KG1 (cell line): ENCODE measurements at places on chromosomes 12 and 14.

DNA sequence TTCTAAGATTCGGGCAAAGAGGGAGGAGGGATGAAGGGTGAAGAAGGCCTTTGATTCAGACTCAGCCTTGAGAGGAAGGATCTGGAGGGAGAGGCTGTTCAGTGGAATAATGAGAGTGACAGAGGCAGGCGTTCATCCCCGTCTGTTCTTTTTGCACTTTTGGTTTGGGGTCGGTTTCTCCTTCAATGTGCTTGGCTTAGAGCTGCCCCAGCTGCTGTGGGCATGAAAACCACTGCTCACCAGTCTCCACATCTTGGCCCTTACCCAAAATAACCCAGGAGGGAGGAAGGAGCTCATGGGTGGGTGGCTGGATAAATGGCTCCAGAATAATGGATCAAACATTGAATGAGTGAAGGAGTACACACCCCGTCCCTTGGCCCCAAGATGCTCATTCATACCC lies 261.7 kb upstream of the FKBP4 start:
- DNase-seq = no peak

GRCh38 chr12:117069926-117070900 lies 29.0 kb downstream of the TESC start:
- DNase-seq = peak; percentile 80

- no peak for DNase-seq
Measured at GRCh38 chr14:64569138-64569631, 19.4 kb downstream of the PPP1R36 start.

- no peak for DNase-seq
Measured at GRCh38 chr12:42904683-42905418, 315.3 kb upstream of the PRICKLE1 start.

- no peak for DNase-seq
Measured at GRCh38 chr14:24172871-24173281, 996 bp downstream of the REC8 start.

DNA sequence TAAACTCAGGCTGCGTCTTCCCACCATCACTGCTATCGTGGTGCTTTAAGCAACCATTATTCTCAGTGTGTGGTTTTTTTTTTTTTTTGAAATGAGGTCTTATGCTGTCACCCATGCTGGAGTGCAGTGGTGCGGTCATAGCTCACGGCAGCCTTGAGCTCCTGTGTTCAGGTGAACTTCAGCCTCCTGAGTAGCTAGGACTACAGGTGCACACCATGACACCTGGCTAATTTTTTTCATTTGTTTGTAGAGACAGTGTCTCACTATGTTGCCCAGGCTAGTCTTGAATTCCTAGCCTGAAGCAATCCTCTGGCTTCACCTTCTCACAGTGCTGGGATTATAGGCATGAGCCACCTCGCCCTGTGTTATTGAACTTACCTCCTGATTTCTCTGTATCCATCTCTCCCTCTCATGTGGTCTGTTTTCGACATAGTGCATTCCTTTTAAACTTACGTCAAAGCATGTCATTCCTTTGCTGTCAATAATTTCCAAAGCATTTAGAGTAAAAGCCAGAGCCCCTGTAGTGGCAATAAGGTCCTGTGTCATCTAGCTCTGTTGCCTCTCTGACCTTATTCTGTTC lies 255.5 kb downstream of the SNAPC1 start:
- DNase-seq = no peak

DNA sequence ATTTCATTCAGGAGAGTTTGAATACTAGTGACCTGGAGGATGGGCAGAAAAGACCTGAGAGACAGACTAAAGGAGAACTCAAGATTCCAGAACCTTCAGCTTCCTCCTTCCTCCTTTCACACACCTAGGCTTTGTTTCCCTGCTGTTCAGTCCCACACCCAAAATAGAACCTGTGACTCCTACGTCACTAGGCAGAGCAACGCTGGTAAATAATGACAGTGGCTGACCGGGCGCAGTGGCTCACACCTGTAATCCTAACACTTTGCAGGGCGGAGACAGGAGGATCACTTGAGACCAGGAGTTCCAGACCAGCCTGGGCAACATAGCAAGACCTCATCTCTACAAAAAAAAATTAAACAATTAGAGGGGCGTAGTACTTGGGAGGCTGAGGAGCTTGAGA lies 166.4 kb upstream of the FKBP4 start:
- DNase-seq = no peak

DNA sequence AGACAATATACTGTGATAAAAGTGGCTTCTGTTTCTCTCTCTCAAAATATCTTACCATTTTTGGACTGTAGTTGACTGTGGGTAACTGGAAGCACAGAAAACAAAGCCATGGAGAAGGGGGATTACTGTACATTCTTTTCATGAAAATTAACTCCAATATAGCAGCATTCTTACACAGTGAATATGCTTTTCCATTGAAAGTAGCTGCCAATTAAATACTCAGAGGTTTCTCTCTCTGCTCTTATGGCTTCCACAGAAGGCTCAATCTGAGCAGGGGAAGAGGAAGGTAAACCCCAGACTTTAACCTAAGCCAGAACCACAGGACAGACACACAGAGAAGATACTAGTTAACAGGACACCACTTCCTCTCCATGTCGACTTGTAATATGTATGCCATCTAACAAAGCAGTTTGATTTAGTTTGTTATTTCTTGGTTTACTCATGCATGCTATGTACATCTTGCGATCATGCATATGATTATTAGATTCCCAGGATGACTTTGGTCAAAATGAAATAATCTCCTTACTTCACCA lies 150.2 kb downstream of the SSPN start:
- DNase-seq = peak; percentile 71

DNA sequence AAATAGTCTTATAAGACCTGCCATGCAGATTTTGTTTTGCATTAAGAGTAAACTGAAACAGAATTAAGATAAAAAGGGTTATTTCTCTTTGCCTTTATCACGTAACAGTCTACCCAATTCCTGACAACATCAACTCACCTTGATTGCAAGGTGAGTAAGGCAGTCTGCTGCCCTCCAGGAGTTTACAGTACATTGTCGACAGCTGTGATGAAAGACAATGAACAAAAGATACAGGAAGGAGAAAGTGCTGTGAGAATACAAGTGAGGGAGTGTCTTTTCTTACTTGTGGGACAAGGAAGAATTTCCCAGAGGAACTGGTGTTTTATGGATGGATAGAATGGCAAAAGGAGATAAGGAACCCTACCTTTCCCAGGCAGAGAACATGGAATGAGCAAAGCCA lies 101.0 kb downstream of the RTN1 start:
- DNase-seq = no peak

DNA sequence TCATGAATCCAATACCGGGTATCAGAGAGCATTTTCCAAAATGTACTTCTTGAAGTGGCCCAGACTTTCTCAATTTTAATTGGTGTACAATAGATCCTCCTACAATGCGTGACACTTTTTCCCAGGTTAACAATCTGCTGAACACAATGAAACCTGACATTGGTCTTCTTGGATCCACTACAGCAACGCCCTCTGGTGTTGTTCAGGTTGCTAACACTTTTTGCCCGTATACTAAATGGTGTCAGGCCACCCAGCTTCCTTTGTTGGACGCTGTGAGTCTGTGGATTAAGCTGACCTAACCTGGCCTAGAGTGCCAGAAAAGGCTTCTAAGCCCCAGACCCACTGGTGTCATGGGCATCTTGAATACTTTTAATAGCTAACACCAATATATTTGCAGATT lies 89.2 kb downstream of the KCNK10 start:
- DNase-seq = no peak

DNA sequence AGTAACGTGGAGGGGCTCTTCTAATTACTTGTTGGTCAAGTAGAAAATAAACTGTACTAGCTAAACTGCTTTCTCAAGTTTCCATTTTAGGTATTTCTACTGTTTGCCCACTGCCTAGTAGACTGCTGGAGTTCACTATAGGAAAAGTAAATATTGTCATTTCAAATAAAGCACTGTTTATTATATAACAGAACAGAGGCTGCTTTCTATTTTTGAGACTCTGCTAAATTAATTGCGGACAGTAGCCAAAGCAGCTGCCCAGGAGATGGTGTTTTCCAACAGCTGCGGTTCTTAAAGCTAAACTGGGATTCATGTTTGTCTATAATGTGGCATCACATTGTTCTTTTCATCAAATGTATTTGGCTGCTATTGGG lies 15.9 kb upstream of the SIX1 start:
- DNase-seq = no peak

- DNase-seq = peak; percentile 33
Measured at GRCh38 chr12:113416091-113416754, 6.0 kb upstream of the SDSL start.

- no peak for DNase-seq
Measured at GRCh38 chr14:95070748-95071435, 86.4 kb downstream of the DICER1 start.

DNA sequence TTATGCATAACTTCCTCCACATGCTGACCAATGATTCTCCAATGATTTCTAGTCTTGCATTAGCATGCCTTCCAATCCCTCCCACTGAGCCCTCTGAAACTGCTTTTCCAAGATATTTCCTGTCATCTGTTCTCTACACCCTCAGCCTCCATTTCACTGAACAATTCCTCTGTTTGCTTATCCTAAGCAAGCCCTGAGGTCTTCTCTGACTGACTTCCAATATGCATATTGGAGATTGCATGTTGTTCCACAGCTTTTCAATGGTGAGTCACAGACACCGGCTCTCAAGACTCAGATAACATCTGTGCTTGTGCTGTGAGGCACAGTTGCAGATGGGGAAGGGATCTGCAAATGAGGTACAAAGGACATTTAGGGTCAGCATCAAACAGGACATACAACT lies 141.0 kb downstream of the SLC16A7 start:
- no peak for DNase-seq

DNA sequence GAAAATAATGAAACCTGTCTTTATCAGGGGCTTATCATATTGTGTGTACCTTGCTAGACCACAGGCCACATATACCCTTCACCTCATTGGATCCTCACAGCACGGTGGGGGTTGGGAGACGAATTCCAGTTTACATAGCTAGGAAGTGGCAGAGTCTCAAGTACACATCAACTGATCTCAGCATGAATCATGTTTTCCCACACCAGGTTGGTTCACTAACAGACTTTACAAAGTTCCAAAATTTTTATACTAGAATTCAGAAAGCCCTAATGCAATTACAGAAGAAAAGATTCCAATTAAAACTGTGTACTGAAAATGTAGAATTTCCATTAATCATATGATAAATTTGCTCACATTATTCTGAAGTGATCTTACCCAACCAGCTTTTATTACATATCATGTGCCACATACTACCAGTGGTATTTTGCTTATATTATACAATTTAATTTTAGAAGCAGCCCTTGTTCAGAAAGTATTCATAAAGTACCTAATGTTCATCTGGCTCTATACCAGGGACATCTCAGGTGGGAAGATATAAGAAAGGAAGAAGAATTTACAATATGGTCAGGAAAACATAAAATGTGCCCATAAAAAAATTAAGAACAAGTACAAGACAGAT lies 196.2 kb downstream of the ITPR2 start:
- no peak for DNase-seq

DNA sequence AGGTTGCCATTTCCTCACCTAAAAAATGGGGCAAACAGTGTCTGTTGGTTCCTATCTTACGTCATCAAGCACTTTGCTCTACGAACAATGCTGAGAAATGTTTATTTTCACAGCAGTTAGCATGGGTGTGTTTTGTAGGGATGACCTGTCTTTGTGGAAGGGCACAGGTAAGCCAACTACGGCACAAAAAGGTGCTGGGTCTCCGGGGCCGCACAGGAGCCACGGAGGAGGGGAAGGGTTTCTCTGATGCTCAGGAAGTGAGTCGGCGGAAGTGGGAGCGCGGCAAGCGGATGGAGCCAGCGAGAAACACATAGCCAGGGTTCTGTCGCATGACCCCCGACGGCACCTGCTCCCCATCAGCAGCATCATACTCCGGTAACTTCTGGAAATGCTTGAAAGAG lies 65.6 kb upstream of the TCL1B start:
- DNase-seq = no peak

DNA sequence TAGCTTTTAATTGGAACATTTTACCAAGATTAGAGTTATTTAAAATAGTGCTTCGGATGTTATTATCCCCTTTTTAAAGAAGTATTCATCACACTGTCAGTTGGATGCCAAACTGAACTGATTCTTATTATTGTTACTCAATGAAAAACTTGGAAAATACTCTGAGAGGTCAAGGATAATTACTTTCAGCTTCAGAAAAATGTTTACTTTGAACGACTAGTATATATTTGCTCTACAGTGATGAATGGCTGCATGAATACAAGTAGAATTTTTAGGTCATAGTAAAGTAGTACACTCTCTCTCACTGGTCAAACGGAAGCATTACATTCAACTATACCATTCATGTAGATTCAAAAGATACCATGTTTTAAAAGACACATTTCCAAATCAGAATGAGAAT lies 269.2 kb downstream of the CCDC91 start:
- DNase-seq = no peak

DNA sequence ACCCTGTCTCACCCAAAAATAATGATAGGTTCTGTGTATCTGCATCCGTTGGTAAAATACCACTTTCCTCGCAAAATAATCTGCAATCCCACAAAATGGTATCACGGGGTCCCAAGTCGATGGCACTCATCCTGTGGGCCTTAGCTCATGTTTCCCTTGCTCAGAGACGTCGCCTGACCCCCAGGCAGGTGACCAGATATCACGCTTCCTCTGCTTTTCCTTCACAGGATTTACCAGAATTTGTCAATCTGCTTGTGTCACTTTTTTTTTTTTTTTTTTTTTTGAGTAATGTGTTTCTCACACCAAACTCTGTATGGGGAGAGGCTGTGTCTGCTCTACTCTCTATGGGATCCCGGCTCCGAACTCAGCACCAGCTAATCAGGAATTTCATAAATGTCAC lies 162.7 kb downstream of the PRKCH start:
- no peak for DNase-seq

DNA sequence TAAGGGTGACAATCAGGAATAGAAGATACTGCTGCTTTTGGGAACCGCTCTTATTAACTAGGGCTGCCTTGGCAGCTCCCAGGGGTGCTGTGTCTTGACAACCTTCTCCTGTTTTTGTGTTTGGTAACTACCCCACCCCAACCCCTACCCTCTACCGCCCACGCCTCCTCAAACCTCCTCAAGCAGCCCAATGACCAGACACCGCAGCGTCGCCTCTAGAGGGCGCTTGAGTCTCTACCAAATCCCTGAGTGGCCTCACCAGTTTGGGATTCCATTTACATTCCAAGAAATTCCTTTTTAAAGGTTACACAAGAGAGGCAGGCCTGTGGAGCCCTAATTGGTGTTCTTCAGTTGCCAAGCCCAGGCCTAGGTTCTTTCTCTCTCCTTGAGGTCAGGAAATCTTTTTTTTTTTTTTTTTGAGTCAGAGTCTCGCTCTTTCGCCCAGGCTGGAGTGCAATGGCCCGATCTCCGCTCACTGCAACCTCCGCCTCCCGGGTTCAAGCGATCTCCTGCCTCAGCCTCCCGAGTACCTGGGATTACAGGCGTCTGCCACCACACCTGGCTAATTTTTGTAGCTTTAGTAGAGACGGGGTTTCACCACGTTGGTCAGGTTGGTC lies 72.4 kb upstream of the USP44 start:
- DNase-seq = no peak
